WTC11 (cell line): ENCODE measurements at places on chromosomes 1 and 21. TPM values are rescaled to one million over a fixed set of nuclear protein-coding genes. Genes with fewer than 3 reads are reported as not detected.

- no peak overlapping the region for H3K4me3 ChIP-seq
- DNase-seq = no peak
- no peaks in the 10 kb centered on the region for H3K27me3 ChIP-seq
Observed at GRCh38 chr1:202623075-202623474, 87.2 kb downstream of the SYT2 start.

DNA sequence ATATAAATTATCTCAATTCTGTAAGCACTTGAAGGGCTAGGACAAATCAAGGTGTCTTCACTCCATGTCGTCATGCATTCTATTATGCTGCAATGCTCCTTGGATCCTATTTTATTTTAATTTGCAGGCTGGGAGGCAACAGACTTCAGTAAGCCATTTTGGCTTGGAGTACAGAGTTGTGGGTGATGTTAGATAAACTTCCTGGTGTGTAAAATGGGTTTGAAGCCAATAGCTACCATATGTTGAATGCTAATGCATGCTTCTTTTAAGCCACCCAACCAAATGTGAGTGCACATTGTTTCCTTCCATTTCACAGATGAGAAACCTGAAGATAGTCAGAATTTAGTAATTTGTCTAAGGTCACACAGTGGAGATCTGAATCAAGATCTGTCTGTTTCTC is 482.8 kb downstream of the DISC1 start:
- H3K4me1 ChIP-seq = peaks cover 66% of the 10 kb centered on the region
- no peak overlapping the region for H3K27ac ChIP-seq
- no peak overlapping the region for H3K4me3 ChIP-seq

GRCh38 chr1:147236959-147237791 is 5.3 kb upstream of the CHD1L start:
- H3K27ac ChIP-seq = no peak overlapping the region
- peaks cover 41% of the 10 kb centered on the region for H3K4me1 ChIP-seq
- peaks cover 13% of the 10 kb centered on the region for H3K36me3 ChIP-seq
- no peak for DNase-seq

DNA sequence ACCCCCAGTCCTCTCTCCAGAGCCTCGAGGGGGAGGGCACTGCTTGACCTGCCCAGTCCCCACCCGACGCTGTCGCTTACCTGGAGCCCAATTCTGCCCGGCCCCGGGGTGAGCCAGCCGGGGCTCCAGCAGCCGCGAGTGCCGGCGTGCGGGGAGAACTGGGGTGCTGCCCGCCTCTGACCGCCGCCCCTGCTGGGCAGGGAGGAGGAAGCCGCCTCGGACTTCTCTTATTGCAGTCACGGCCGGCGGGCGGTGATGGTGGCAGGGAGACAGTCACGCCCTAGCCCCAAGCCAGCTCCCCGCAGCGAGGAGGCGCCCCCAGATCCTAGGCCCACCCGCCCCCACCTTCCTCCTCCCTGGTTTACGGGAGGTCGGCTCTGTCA is at the start of gene FGR:
FGR (minus strand) TSS at position 201 of the 383 bp plus-strand sequence. CDS start 11,269 bp downstream, outside the sequence.
- H3K4me3 ChIP-seq = peak within 1 kb of the TSS; percentile 72
- peaks cover 46% of the 10 kb centered on the region for H3K27me3 ChIP-seq
- peaks cover 19% of the 10 kb centered on the region for H3K4me1 ChIP-seq

GRCh38 chr1:68230484-68230802 is 1.9 kb downstream of the WLS start:
- peak overlapping the region; percentile 82 for H3K4me3 ChIP-seq
- H3K27ac ChIP-seq = no peak overlapping the region
- H3K4me1 ChIP-seq = peaks cover 35% of the 10 kb centered on the region
- no peak for DNase-seq

DNA sequence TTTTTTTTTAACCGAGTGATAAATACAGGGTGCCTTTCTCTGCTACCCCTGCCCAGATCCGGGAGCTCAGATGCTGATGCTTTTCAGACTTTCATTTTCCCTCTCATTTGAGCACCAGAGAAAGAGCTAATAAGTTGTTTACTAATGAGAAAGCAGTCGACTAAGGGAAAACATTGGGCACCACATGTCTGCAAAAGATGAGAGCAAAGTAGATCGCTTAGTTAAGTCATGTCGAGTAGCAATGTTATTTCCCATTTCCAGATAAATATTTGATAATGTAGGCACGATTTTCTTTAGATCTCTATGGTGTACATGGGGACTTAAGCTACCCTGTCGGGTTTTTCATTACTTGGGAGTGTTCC is 1.2 kb downstream of the PKN2 start:
- DNase-seq = no peak
- H3K4me3 ChIP-seq = peak overlapping the region; percentile 98
- no peaks in the 10 kb centered on the region for H3K36me3 ChIP-seq
- H3K4me1 ChIP-seq = peaks cover 13% of the 10 kb centered on the region
- no peaks in the 10 kb centered on the region for H3K27me3 ChIP-seq

- H3K27me3 ChIP-seq = no peaks in the 10 kb centered on the region
- no peaks in the 10 kb centered on the region for H3K36me3 ChIP-seq
- H3K4me3 ChIP-seq = no peak overlapping the region
- no peak overlapping the region for H3K27ac ChIP-seq
- H3K4me1 ChIP-seq = no peaks in the 10 kb centered on the region
- DNase-seq = no peak
Observed at GRCh38 chr1:104921525-104921924, 1171.8 kb downstream of the AMY1C start.

DNA sequence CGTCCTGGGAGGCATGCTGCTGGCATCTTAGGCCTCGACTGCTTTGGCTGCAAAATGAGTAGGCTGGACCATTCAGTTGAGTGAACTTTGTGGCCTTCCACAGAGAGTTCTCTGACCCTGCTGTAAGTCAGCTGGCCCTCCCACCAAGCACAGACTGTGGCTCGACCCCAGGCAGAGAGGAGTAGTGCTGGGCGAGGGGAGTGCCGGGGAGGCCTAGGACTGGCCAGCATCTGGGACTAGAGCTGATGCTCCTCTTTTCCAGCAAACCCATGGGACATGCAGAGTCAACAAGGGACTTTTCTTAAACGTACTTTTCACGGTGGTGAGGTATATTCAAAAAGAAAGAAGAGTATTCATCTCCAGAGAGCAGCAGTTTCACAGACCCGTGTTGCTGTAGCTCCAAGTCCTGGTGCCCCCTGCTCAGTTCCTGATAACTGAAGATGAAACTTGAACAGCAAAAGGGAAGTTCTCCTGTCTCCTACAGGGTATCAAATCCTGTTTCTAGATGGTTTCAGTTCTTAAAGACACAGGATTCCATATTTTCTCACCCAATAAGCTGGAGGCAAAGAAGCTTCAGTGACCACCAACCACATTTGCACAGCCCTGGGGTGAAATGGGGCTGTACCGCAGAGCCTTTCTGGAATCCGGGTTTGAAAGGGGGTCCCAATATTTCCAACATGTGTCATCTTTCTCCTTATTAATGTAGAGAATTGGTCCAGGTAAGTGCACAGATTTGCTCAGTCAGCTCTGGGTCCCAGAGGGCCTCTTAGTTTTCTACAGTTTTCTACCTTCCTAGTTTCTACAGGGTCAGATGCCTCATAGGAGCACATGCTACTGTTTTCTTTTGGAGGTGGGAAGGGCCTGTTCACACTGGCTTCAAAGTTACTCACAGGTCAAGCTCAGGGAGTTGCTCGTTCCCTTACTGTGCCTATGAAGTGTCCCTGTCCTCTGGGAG is 20.9 kb downstream of the BATF3 start:
- peaks cover 5% of the 10 kb centered on the region; the same call in 1 of the 2 replicates for H3K27me3 ChIP-seq
- no peaks in the 10 kb centered on the region for H3K36me3 ChIP-seq
- DNase-seq = no peak
- H3K4me1 ChIP-seq = peaks cover 11% of the 10 kb centered on the region
- no peak overlapping the region for H3K4me3 ChIP-seq

Gene CCDC30
- total RNA-seq = 0.71 to 2.1 TPM (median 0.92 TPM) in 3 replicates

Gene TTC13
- total RNA-seq = 4.4 to 7.0 TPM (median 6.2 TPM) in 3 replicates

Gene LPAR3
- 26.8 to 33.3 TPM (median 27.6 TPM) in 3 replicates for total RNA-seq

Gene LCK
- total RNA-seq = 51.0 to 60.5 TPM (median 57.0 TPM) in 3 replicates

Gene CRABP2
- total RNA-seq = 135 to 195 TPM (median 186 TPM) in 3 replicates

Gene FMO1
- 0.30 TPM in 1 of 3 replicates, not detected in the others for total RNA-seq

Gene SPOCD1
- total RNA-seq = 3.0 to 4.9 TPM (median 3.7 TPM) in 3 replicates
